ENCODE measurements at places on chromosomes 7 and 10.

GRCh38 chr7:55572378-55573233, at the start of gene VOPP1:
VOPP1 (minus strand) TSS chr7:55572502; CDS start chr7:55572324, 178 bp downstream.
- DNase-seq: peak; percentile 80

- DNase-seq: peak; percentile 53
Observed at GRCh38 chr10:13769946-13770345, 183.2 kb downstream of the PRPF18 start.

DNA sequence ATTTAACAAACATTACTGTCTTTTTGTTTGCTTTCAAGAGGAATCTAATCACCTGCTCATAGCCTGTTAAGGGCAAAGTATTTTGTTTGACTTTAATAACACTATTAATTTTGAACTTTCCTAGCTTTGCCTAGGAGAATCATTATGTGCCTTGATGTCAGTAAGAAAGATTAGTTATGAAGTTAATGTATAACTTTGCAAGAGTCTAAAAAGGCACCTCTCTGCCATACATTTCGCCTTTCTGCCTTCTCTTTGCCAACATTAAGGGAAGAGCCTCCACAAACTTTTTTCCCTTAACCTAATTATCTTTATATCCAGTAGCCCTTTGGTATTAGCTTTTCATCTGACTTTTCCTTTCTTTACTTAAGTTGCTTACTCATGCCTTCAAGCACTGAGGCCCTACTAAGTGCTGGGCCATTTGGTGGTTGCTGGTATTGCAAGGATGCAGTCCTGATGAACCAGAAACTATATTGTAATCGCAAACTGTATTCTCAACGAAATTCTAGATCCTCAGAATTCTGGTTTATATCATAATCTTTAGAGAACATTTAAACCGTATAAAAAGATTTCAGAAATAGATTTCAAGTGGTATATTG, 108.5 kb downstream of the SND1 start:
- DNase-seq: no peak

GRCh38 chr10:314871-315270, 179.6 kb downstream of the ZMYND11 start:
- DNase-seq: no peak

DNA sequence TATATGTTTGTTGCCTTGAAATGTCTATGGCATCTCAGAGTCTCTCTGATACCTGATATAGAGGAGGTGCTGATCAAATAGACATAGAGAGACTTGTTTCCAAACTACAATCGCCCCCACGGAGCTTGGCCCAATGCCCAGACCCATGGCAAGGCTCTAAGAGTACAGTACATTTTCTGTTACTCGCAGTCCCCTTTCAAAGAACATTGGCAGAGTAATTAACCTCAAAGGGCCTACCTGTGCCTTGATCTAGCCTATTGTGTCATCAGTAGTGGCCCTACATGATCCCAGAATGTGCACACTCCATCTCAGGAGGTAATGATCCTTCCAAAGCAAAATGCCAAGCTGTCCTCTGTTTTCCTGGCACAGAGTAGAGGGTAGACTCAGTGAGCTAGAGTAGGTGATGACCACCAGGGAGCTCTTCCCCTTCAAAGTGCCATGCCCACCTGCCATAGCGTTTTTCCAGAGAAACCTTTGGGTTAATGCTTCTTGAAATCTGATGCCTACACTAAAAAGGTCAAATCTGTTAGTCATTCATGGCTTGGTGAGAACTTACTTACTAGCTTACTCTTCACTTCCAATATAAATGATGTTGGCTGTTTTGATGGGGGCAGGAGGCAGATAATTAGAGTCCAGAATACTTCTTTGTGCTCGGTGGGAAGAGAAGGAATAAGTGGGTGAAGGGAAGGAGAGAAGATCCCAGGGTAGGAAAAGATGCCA, 41.2 kb upstream of the ACSL5 start:
- no peak for DNase-seq

GRCh38 chr7:36611703-36612102, 112.6 kb downstream of the AOAH start:
- no peak for DNase-seq

GRCh38 chr7:71740174-71740560, 608.2 kb downstream of the GALNT17 start:
- no peak for DNase-seq

DNA sequence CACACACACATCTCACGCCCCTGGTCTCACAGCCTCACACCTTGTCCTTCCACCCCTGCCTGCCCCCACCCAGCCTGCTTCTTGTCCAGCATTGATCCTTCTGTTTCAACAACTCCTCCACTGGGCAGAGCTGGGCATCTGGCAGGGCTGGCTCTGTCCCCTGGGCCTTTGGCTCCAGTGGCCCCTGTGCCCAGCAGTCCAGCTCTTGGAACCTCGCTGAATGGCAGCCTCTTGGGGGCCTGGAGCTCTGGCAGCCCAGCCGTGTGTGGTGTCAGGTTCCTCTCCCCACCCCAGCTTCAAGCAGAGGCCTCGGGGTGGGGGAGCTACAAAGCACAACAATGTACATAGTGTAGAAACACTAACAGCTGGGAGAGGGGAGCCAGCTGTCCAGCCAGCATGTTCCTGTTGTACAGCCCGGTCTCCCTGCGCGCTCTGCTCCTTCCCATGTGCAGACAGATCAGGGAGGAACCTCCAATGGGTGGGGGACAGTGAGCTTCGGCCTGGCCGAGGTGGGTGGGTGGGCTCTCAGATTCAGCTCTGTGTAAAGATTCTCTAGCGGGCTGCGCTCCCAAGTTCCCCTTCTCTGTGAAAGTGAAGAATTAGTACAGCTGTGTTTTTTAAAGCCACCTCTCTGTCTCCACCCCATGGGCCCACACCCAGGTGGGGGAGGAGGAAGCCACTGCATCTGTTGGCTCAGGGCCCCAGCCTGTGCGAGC, 19.4 kb downstream of the ZMIZ2 start:
- DNase-seq: no peak

GRCh38 chr10:14536241-14537213, 205.8 kb upstream of the FRMD4A start:
- peak; percentile 72 for DNase-seq

- DNase-seq: no peak
Observed at GRCh38 chr7:15821484-15822427, 135.3 kb upstream of the MEOX2 start.

DNA sequence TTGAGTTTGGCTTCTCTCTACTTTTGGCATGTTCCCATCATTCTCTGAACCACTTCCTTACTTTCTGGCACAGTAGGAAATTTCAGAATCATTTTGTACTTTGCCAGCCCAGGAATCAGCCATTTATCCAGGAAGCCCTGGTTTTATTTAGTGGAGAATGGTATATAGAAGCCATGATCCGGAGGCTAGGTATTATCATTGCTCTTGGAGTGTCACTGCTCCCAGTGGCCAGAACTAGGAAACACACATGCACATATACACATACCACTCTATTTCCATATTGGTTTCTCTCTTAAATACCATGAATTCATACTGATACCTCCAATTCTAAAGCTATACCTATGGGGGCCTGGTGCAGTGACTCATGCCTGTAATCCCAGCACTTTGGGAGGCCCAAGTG, 36.3 kb downstream of the SUFU start:
- DNase-seq: peak; percentile 30

DNA sequence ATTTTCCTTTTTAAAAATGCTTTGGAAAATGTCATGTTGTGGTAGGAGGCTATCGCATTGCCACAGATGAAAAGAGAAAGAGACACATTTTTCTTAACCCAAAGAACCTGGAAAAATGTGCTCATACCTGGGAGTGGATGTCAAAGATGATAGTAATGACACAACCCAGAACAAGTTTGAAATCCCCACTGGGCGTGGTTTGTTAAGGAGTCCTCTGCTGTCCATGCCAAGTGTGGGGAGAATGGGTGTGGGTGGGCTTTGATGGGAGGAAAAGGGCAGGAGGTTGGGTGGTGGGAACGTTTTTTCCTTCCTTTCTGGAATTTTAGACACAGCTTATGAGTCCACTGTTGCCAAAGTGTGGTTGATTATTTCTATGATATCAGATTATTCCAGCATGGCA, 10.9 kb downstream of the OPTN start:
- DNase-seq: no peak

- DNase-seq: peak; percentile 5
Observed at GRCh38 chr7:70415179-70415972, 716.6 kb upstream of the GALNT17 start.
